Naive thymus-derived CD4-positive, alpha-beta T cell (primary cell): ENCODE measurements at places on chromosomes 3 and 15. TPM values are rescaled to one million over a fixed set of nuclear protein-coding genes. Genes with fewer than 3 reads are reported as not detected.

- DNase-seq, result no peak
- peaks cover 23% of the 10 kb centered on the region for H3K4me1 ChIP-seq
- no peaks in the 10 kb centered on the region for H3K36me3 ChIP-seq
- no peak overlapping the region for H3K4me3 ChIP-seq
- H3K27ac ChIP-seq, result no peak overlapping the region
- no peaks in the 10 kb centered on the region for H3K27me3 ChIP-seq
These were observed 64.8 kb downstream of the ARIH1 start for GRCh38 chr15:72538931-72539330.

DNA sequence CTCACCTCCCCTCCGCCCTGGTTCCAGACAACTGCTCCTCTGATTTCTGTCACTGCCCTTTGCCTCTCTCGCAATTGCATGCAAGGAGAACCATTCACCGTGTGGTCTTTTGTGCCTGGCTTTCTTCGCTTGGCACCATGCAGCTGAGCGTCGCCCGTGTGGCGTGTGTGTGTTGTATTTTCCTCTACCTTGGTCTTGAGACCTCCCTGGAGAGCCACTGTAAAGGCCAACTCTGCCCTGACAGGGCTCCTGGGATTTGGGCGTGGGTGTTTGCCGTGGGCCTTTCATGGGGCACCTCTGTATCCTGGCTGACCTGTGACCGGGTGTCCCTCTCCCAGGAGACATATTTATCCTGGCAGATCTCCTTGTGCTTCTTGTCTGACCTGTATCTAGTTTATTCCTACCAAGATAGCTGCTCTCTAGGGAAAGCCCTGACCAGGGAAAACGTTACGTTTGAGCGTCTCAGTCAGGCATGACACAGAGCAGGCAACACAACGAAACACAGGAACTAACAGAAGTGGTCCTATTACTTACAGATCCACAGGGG is 2.0 kb upstream of the PIGZ start:
- H3K27ac ChIP-seq, result no peak overlapping the region
- H3K36me3 ChIP-seq, result no peaks in the 10 kb centered on the region

GRCh38 chr3:23294770-23295387 is 91.8 kb downstream of the UBE2E2 start:
- DNase-seq, result no peak
- H3K27me3 ChIP-seq, result no peaks in the 10 kb centered on the region
- H3K4me1 ChIP-seq, result no peaks in the 10 kb centered on the region
- H3K4me3 ChIP-seq, result no peak overlapping the region
- no peak overlapping the region for H3K27ac ChIP-seq
- H3K36me3 ChIP-seq, result no peaks in the 10 kb centered on the region

DNA sequence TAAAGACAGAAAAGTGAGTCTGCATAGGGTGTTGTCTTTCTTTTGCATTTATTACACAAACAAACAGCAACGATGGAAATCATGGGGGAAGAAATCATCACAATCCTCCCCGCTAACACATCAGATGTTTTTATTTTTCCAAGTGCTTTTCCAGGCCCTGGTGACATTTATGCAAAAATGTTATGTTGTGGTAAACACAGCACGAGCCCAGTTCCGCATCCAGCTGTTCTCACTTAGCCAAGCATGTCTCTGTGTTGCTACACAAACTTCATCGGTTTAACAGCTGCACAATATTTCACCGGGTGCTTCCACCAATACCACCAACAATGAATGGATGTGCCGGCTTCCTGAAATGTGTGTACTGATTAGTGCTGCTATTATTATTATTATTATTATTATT is 53.7 kb upstream of the ABHD17C start:
- no peaks in the 10 kb centered on the region for H3K36me3 ChIP-seq
- H3K27ac ChIP-seq, result no peak overlapping the region
- no peaks in the 10 kb centered on the region for H3K4me1 ChIP-seq
- H3K27me3 ChIP-seq, result no peaks in the 10 kb centered on the region
- H3K4me3 ChIP-seq, result no peak overlapping the region

The SIN3A gene
- total RNA-seq, result 107 and 115 TPM in 2 replicates

The BNIP2 gene
- 91.4 TPM for total RNA-seq

The SYNM gene
- 6.0 TPM for total RNA-seq

The CPLX3 gene
- 0.27 TPM for total RNA-seq

The TMCC1 gene
- total RNA-seq, result 39.4 TPM
